Brain microvascular endothelial cell (primary cell): ENCODE measurements at places on chromosomes 7 and 10.

GRCh38 chr10:93752761-93753160, 5.0 kb upstream of the LGI1 start:
- peak; percentile 66 for DNase-seq

DNA sequence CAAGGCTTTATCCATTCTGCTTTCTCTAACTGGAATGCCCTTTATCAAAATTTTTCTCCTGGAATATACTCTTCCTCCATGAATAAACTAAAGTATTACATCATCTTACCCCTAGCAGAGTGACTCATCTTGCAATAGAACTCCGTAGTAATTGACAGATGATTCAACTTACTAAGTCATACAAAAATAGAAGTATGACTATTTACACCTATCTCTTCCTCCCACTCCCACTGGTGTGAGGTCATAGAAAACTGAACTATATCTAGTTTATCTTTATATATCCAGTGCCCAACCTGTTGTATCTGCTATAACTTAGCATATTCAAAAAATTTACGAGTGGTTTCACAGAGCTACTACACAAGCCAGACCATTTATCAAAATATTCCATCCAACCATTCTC, 26.1 kb downstream of the ABCB1 start:
- no peak for DNase-seq

- no peak for DNase-seq
Observed at GRCh38 chr10:60082341-60082740, 176.0 kb upstream of the CCDC6 start.

DNA sequence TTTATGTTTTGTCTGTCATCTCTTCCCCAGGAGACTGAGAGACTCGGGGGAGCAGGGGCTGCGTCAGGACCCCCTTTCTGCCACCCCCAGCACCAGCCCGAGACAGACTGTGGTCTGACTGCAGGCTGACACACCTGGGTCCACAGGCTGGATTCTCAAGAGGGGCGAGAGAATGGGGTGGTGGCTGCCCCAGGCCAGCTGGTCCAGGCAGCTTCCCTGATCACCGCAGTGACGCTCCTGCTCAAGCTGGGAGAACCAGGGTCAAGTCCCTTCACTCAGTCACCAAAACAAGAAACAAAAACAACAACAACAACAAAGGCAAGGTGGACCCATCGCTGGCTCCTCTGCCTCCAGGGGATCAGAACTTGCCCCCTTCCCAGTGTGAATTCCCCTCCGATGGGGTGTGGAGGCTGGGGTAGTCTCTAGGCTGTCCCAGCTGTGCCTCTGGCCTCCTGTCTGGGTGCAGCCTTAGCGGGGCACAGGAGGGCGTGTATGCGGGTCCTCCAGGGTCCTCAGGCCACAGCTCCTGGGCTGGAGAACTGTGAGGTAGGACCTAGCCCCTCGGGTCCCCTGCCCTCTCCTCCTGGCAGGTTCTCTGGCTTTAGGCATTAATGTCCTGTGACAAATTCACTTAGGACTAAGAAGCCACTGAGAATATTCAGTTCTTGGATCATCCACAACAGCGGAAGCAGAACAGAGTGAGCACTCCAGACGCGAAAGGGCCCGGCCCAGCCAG, 40.6 kb downstream of the PRKAG2 start:
- no peak for DNase-seq
